ENCODE measurements at places on chromosomes 1 and 21. TPM values are rescaled to one million over a fixed set of nuclear protein-coding genes. Genes with fewer than 3 reads are reported as not detected.

The FCAMR gene
- total RNA-seq: not detected

The PTAFR gene
- 0.13 TPM for total RNA-seq

The PTGER3 gene
- total RNA-seq: 0.08 TPM

The UBL4B gene
- not detected for total RNA-seq

The FCER1A gene
- not detected for total RNA-seq

GRCh38 chr1:85278853-85279314, 2.5 kb upstream of the BCL10 start:
- peak overlapping the region; percentile 29 for H3K4me3 ChIP-seq
- peaks cover 40% of the 10 kb centered on the region for H3K4me1 ChIP-seq
- H3K27me3 ChIP-seq: no peaks in the 10 kb centered on the region
- peak; percentile 99 for DNase-seq

- H3K36me3 ChIP-seq: no peaks in the 10 kb centered on the region
- H3K4me3 ChIP-seq: no peak overlapping the region
- no peak for DNase-seq
Measured at GRCh38 chr1:25893116-25893515, 13.1 kb downstream of the STMN1 start.

GRCh38 chr1:198086051-198086745, 70.6 kb upstream of the NEK7 start:
- no peak for DNase-seq
- no peak overlapping the region for H3K27ac ChIP-seq
- H3K36me3 ChIP-seq: no peaks in the 10 kb centered on the region
- H3K4me3 ChIP-seq: no peak overlapping the region
- no peaks in the 10 kb centered on the region for H3K4me1 ChIP-seq

GRCh38 chr1:156754219-156754618, 2.7 kb upstream of the HDGF start:
- H3K27ac ChIP-seq: no peak overlapping the region
- no peak overlapping the region for H3K4me3 ChIP-seq
- peaks cover 8% of the 10 kb centered on the region for H3K36me3 ChIP-seq
- no peak for DNase-seq

DNA sequence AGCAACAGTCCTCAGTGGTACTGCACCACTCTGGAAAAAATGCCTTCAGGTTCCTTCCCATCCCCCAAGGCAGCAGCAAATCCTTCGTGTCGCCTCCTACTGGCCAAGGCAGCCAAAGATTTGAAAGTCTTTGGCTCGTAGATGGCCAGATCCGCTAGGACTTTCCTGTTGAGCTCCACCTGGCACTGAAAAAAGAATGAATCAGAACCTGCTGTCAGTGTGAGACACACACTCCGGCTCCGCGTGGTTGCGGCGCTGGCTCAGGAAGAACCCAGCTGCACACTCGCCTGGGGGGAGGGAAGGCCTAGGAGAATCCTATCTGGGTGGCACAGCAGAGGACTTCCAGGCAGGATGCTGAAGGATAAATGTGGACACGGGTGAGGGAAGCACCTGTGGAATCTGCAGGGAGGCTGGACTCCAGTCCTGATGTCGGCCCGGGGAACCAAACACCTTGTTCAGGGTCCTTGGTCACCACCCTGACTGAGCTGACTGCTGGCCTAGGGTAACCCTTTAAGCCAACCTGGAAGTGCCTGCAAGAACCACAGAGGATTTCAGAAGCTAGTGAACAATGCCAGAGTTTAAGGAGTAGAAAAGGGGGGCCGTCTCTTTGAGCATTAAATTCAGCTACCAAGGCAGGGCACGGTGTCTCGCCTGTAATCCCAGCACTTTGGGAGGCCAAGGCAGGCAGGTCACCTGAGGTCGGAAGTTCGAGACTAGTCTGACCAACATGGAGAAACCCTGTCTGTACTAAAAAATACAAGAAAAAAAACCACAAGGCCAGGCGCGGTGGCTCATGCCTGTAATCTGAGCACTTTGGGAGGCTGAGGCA, 3.2 kb upstream of the CCNL2 start:
- H3K36me3 ChIP-seq: peaks cover 16% of the 10 kb centered on the region
- H3K4me3 ChIP-seq: peak overlapping the region; percentile 23
- DNase-seq: peak; percentile 68
- H3K27ac ChIP-seq: peak overlapping the region; percentile 98
- no peaks in the 10 kb centered on the region for H3K27me3 ChIP-seq

- no peaks in the 10 kb centered on the region for H3K36me3 ChIP-seq
- no peaks in the 10 kb centered on the region for H3K4me1 ChIP-seq
- H3K27ac ChIP-seq: no peak overlapping the region
- DNase-seq: no peak
- H3K27me3 ChIP-seq: no peaks in the 10 kb centered on the region
Measured at GRCh38 chr1:22328331-22329147, 123.1 kb upstream of the ZBTB40 start.

GRCh38 chr1:232108598-232108997, 482.0 kb downstream of the DISC1 start:
- no peaks in the 10 kb centered on the region for H3K4me1 ChIP-seq
- H3K27ac ChIP-seq: no peak overlapping the region
- no peaks in the 10 kb centered on the region for H3K36me3 ChIP-seq
- H3K27me3 ChIP-seq: no peaks in the 10 kb centered on the region

GRCh38 chr1:3588395-3588794, 22.9 kb downstream of the MEGF6 start:
- H3K27me3 ChIP-seq: no peaks in the 10 kb centered on the region
- no peak overlapping the region for H3K27ac ChIP-seq
- H3K4me1 ChIP-seq: peaks cover 8% of the 10 kb centered on the region

All from Panc1 (cell line).